D721Med (cell line): ENCODE measurements at places on chromosomes 5 and 9.

DNA sequence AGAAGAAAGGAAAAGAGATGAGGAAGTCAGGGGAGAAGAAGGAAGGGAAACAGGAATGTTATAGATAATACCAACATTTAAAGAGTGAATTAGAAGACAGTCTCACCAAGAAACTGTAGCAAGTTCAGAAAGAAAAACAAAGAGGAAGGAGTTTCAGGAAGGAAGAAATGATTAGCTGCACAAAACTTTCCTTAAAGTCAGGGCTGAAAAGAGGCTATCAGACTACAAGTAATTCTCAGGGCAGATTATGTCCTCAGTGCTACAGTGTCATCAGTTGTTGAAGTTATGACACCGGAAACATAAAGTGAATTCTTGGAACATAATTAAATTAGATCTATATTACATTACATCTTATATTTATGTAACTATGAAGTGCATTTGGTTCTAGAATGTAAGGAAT, 226.9 kb downstream of the ARRDC3 start:
- no peak for DNase-seq

DNA sequence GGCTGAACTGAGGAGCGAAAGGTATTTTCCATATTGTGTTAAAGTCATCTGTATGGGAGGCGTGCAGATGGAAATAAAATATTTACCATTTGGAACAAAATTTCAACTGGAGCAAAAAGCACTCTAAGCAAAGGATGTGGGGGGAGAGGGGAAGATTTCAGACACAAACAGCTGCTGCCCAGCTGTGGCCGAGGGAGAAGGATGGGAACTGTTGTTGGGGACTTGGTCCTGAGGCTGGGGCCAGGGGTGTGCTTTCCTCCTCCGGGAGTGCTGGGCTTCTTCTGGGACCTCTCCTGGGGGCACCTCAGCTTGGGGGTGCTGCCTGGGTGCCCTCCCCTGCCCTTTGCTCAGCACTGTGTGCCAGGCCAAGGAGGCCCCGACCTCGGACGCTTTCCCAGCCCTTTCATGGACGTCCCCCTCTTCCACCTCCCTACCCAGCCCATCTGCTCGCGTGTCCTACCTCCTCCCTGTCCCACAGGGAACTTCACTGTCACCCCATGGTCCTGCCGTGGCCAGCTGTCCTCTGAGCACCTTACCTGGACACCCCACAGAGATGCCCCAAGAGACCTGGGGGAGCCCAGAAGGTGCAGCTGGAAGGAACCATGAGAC, 101.9 kb upstream of the COL5A1 start:
- DNase-seq, result no peak

GRCh38 chr5:157100140-157100679, 8.6 kb downstream of the HAVCR2 start:
- DNase-seq, result no peak

GRCh38 chr5:43215073-43215631, 23.1 kb downstream of the NIM1K start:
- DNase-seq, result no peak

- DNase-seq, result no peak
Observed at GRCh38 chr5:52007230-52007858, 624.1 kb downstream of the ISL1 start.

DNA sequence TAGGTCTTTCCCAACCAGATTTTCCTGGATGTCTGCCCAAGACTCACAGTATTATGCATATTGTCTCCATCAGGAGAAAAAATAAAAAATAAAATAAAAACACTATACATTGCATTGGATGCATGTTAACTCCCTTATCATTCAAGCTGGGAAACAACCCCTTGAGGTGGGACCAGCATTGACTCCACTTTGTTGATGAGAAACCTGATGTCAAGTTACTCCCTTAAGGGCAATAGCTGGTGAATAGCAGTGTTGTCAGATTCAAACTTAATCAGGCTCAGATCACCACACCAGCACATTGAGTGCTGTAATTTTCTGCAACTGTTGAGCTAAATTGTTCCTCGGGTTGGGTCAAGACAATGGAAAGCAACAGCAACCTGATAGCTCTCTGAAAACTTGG, 264.0 kb upstream of the TRIM32 start:
- DNase-seq, result no peak

GRCh38 chr5:93583768-93584595, 960 bp downstream of the NR2F1 start:
- DNase-seq, result no peak

GRCh38 chr5:167587772-167588437, 703.5 kb upstream of the WWC1 start:
- DNase-seq, result no peak

- no peak for DNase-seq
Observed at GRCh38 chr5:65775476-65775875, 53.5 kb downstream of the NLN start.

GRCh38 chr5:78016863-78017529, 240.9 kb upstream of the TBCA start:
- no peak for DNase-seq

DNA sequence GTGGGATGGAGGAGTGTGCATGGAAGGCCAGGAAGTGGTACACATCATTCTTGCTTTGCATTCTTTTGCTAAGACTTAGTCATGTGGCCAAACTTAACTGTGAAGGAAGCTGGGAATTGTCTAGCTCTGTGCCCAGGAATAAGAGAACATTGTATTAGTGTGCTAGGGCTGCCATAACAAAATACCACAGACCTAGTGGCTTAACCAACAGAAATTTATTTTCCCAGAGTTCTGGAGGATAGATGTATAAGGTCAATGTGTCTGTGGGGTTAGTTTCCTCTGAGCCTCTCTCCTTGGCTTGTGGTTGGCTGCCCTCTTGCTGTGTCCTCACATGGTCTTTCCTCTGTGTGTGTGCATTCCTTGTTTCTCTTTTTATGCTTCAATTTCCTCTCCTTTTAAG, 32.4 kb downstream of the NNT start:
- DNase-seq, result no peak

GRCh38 chr9:99135456-99135855, 30.5 kb downstream of the TGFBR1 start:
- no peak for DNase-seq
